ENCODE measurements at places on chromosomes 16 and 17.

DNA sequence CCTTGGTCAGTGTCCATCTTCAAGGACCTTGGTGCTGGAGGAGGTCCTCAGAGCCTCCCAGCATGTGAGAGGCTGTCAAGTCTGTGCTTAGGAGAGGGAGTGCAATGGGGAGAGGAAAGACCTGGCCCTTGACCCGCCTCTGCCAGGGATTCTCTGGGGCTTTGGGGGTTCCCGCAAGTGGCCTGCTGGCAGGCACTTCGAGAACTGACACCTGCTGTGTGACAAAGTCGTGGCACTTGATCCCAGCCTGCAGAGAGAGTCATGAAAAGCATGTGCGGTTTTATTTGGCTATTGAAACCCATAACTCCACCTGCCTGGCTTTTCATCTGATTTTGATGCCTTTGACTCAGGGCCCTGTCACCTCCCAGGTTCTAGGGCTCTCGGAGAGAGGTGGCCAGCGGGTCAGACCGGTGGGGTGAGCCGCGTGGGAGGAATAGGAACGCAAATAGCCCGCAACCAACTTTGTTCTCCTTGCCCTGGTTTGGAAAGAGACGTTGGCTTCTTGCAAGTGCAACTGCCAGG lies 42.8 kb upstream of the GSE1 start:
- peak; percentile 54 for DNase-seq

- DNase-seq: no peak
These were observed 97.0 kb upstream of the TOB1 start for GRCh38 chr17:50963139-50963538.

DNA sequence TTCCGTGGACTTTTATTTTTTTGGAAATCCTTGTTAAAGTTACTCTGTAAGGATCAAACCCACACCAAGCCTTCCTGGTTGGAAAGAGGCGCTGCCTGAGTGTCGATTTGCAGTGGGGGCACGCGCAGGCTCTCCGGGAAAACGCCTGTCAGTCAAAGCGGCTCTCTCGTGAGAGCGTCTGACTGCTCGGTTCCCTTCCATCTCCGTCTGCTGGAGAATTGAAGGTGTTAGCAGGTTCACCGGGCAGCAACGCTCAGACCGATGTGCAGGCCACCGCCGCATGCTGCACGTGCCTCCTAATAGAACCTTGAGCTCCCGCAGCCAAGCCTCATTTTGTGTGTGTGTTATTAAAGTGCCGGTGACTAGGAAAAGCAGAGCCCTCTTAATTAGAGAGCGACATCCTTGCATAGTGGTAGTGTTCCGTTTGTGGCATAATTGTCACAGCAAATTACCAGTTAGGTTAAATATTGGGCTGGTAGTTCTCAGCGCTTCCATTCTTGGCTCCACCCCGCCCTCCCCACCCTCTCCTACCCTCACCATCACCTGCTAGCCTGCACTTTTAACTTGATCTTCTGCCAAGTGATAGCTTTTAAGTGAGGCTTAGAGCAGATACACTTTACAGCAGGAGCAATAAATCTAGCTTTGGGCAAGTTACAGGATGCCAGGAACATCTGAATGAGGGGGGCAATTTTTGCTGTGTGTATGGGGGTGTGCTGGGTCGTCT lies 75.5 kb downstream of the RPA1 start:
- no peak for DNase-seq

GRCh38 chr16:54932737-54933254 lies 2.1 kb downstream of the IRX5 start:
- DNase-seq: no peak

DNA sequence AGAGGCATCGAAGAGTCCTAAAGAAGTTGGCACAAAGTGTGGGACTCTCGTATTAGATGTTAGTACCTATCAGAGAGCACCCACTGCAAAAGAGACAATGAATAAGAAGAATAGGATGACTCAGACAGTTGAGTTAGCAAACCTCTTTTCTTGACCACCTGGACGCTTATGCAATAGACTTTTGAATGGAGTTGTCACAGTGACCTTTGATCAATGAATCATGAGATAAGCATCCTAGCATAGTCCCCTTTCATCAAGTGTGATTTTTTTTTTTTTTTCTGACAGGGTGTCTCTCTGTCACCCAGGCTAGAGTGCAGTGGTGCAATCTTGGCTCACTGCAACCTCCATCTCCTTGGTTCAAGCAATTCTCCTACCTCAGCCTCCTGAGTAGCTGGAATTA lies 1417.9 kb upstream of the GOT2 start:
- DNase-seq: no peak

DNA sequence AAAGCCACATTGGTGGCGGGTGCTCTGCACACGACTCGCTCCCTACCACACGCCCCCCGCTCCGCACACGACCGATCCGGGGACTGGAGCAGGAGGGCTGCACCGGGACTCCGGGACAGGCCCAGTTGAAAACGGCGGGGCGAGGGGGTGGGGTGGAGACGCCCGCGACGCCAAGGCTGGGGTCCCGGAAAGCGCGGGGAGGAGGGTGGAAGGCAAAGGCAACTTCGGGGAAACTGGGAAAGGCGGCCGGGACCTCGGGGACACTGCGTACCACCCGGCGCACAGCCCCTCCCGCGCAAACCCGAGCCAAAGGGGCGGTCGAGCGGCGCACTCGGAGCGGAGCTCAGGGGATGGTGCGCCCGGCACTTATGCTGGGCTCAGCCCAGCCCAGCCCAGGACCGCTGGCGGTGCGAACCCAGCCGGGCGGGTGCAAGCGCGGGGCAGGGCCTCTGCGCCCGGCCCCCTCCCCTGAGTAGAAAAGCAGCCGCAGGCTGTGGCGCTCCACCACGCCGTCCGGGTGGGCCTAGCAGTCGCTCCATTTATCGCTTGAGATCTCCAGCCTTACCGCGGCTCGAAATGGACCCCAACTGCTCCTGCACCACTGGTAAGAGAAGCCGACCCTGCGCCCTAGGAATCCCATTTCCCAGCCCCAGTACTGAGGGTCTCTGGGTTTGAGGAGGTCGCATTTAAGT lies at the start of gene MT1M:
Gene MT1M, plus strand, starts transcription at position 504 of the 692 bp plus-strand sequence. Its CDS starts 73 bp downstream, at position 577.
- DNase-seq: no peak

GRCh38 chr17:77191244-77191643 lies 50.5 kb downstream of the SEC14L1 start:
- DNase-seq: no peak

DNA sequence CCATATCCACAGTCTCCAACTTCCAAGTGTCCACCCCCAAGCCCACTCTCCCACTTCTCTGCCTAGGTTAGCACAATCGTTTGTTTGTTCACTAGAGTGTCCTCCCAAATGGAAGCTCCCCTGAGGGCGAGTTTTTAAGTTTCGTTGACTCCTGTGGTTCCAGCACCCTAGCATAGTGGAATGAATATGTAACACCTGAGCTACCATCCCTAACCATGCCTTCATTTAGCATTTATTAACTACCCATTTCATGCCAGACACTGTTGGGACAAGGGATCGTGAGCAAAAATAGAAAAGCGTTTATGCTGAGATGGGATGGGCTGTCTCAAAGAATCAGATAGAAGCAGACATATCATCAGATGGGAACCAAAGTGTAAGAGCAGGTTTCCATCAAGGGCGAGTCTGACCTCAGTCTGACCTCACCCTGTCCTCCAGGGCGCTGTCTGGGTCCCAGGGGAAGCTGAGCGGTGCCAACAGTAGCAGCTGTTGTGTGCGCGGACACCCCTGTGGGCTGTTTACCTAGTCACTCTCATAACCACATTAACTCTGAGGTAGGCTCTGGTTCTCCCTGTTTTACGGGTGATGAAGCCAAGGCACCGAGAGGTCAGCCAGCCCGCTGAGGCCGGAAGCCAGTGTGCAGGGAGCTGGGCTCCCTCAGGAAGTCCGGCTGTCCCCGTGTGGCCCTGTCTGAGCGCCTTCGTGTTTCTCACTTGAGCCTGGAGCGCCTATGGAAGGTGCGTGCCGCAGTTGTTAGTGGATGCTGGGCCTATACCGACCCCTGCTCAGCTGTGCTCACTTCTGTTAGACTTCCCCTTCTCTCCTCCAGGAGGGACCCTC lies 6.2 kb downstream of the CNP start:
- DNase-seq: no peak

DNA sequence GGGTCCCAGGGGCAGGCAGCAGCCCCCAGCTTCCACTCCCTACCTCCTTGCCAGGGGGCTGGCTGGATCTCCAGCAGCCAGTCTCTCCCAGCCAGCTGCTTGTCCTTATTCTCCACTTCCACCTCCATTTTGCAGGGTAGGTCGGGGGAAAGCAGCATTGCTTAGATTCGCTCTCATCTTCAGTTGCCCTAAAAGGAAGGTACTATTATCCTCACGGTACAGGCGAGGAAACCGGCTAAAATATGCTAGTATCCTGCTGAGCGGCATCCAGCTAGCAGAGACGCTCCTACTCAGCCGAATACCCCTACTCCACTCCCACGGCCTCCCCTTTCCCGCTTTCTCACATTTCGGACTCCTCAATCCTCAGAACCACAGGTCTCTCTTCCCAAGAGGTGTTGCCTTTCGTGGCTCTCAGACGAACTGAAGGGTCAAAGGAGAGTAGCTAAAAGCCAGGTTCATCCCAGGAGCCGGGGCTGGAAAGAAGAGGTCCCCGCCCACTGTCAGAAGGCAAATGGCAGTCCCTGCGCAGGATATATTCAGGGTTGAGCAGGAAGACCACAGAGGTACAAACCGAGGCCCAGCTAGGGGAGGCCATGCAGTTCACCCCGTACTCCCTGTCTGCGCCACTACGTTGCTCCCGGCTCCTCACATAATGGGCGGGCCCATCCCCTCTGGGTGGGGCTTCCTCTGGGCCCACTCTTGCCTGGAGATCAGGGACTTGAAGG lies 1.7 kb upstream of the RAB11FIP4 start:
- no peak for DNase-seq

DNA sequence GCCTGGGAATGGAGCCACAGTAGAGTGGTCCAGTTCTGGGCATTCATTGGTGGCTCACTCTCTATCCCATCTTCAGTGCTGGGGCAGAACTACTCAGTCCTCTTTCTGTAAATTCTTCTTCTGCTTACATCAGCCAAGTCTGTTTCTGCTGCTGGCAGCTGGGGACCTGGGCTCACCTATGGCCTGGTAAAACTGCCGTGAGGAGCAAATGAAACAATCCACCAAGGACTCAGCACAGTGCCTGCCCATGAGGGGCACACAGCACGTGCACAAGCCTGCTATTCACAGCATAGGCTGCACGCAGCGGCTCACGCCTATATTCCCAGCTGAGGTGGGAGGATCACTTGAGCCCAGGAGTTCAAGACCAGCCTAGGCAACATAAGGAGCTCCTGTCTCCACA lies 30.9 kb upstream of the SNN start:
- DNase-seq: no peak

All from activated naive CD8-positive, alpha-beta T cell treated with anti-CD3 and anti-CD28 coated beads, Interleukin-2, amount 50 U/mL, for 24 hours (primary cell).